ENCODE measurements at places on chromosomes 7 and 10. TPM values are rescaled to one million over a fixed set of nuclear protein-coding genes. Genes with fewer than 3 reads are reported as not detected.

Gene RELN
- total RNA-seq: 0.98 TPM

Gene TMEM273
- not detected for total RNA-seq

DNA sequence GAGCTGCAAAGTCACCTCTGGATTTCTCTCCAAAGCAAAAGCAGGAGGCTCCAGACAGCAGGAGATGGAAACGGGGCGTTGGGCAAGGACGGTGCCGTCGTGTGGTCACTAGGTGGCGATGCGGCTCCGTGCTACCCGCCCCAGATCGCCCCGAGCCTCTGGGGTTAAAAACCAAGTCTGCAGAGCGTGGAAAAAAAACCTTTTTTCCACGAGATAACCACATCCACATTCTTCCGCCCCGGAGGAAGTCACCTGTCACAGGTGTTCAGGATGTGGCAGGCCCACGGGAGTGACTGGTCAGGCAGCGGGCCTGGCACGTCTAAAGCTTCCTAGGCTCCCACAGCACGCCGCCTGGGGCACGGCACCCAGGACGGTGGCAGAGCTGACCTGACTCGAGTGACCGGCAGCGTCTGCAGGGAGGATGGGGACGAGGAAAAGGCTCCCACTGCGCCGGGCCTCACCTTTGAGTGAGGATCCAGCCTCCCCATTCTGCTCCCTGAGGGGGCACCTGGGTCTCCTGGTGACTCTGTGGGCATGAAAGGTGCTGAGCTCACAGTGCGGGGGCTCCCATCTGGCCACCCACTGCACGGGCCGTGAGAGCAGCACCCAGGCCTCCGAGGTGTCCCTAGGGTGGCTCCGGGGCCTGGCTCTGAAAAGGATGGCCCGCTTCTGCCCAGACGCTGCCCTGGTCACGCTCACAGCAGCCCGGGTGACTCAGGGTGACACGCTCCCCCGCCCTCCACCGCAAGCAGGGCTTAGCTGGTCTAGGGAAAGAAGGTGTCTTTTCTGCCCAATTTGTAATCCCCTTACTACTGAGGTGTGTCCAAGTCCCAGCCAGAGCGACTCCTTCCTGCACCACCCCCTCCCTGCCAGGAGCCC lies 71.3 kb upstream of the TNRC18 start:
- peaks cover 5% of the 10 kb centered on the region for H3K36me3 ChIP-seq
- no peak overlapping the region for H3K4me3 ChIP-seq
- no peaks in the 10 kb centered on the region for H3K27me3 ChIP-seq
- peaks cover 16% of the 10 kb centered on the region for H3K4me1 ChIP-seq
- H3K27ac ChIP-seq: peak overlapping the region; percentile 1
- peak; percentile 39 for DNase-seq

DNA sequence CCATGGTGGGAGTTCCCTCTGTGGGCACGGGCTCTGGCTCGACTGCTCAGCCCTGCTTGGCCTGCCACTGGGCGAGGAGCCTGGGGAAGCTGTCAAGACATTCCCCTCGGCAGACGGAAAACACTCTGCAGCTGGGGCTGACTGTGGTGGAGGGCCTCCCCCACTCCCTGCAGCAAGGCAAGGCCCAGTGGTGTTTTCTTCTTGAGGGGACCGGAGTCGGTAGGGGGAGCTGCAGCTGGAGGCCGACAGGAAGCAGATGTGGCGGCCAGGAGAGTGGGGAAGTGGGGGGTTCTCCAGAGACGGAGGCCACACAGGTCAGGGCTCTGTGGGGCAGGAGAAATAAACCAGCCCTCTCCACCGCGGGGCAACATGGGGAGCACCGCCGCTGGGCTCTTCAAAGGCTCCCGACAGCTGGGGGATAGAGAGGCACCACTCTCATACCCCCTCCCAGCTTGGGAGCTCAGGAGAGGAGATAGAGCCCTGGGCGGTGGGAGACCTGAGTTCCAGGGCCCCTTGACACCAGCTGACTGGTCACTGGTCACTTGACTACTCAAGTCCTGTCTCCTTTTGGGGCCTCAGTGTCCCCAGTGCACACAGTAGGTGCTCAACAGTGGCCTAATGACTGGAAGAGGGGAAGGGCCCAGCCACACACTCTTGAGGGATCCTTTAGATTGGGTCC lies 43.4 kb downstream of the PPIF start:
- H3K27me3 ChIP-seq: no peaks in the 10 kb centered on the region
- no peak overlapping the region for H3K27ac ChIP-seq
- DNase-seq: no peak
- H3K4me3 ChIP-seq: no peak overlapping the region
- H3K4me1 ChIP-seq: peaks cover 7% of the 10 kb centered on the region

DNA sequence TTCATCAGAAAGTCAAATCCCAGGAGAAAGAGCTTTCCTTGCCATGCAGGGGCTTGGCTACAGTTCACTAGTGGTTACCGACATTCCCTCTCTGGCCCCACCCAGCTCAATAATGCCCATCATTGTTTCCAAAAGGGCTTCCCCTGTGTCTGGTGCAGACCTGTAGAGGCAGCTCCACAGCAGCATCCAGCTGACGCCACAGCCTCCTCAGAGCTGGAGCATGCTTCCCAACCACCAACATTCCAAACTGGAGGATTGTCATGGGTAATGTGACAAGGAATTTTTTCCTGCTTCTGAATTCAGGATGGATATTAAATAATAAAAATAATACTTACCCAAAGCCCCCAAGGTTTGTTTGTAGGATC lies 77.4 kb downstream of the ZNF365 start:
- H3K36me3 ChIP-seq: no peaks in the 10 kb centered on the region
- peaks cover 6% of the 10 kb centered on the region for H3K4me1 ChIP-seq
- no peaks in the 10 kb centered on the region for H3K27me3 ChIP-seq
- no peak overlapping the region for H3K27ac ChIP-seq
- no peak overlapping the region for H3K4me3 ChIP-seq

DNA sequence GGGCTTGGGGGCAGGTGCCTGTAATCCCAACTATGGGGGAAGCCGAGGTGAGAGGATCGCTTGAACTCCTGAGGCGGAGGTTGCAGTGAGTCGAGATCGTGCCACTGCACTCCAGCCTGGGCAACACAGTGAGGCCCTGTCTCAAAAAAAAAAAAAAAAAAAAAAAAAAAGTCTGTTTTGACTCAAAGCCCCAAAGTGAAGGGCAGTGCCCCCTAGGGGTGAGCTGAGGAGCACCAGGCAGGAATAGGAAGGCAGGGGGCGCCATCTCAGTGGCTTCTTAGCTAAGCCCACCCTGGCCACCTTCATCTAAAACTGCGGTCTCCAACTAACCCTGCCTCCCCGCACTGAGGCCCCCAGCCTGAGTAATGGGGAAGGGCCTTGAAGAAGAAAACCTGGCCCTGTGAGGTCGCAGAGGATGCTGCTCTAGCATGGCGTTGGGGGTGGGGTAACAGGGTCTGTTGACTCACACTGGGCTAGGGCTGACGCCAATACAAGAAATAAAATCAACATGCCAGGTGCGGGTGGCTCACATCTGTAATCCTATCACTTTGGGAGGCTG lies 9.8 kb downstream of the PODXL start:
- no peaks in the 10 kb centered on the region for H3K36me3 ChIP-seq
- DNase-seq: no peak
- H3K4me1 ChIP-seq: no peaks in the 10 kb centered on the region
- no peak overlapping the region for H3K4me3 ChIP-seq
- H3K27me3 ChIP-seq: no peaks in the 10 kb centered on the region
- no peak overlapping the region for H3K27ac ChIP-seq

- peaks cover 4% of the 10 kb centered on the region for H3K27me3 ChIP-seq
- H3K27ac ChIP-seq: no peak overlapping the region
- no peak for DNase-seq
- no peaks in the 10 kb centered on the region for H3K36me3 ChIP-seq
- peaks cover 10% of the 10 kb centered on the region for H3K4me1 ChIP-seq
These were observed 218.0 kb downstream of the PHF14 start for GRCh38 chr7:11191574-11192220.
